Activated CD8-positive, alpha-beta T cell treated with anti-CD3 and anti-CD28 coated beads, Interleukin-2, amount 10 ng/mL, durations not matched to agents 7 days and 5 days (primary cell): ENCODE measurements at places on chromosomes 1 and 21. TPM values are rescaled to one million over a fixed set of nuclear protein-coding genes. Genes with fewer than 3 reads are reported as not detected.
A peak's percentile ranks its signal among the peaks of the same experiment; 100 is the strongest.

- no peak for DNase-seq
These were observed 957 bp downstream of the CAPN9 start for GRCh38 chr1:230747890-230748800.

DNA sequence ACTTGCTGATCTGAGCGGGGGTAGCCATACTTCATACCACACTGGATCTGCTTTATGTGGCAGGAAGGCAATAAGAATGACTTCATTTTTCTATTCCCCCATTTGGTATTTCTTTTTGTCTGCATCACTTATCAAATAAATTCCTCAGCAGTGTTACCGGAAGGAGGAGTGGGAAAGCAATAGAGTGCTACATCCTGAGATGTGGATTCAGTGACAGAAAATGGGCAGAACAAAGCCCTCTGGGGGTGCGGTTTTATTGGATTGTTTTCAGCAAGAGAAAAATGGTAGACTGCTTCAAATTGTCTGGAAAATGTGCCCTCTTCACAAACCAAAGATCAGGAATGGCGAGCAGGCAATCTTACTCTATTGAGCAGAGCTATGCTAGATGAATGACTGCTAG is 751.9 kb upstream of the NEGR1 start:
- no peak for DNase-seq

DNA sequence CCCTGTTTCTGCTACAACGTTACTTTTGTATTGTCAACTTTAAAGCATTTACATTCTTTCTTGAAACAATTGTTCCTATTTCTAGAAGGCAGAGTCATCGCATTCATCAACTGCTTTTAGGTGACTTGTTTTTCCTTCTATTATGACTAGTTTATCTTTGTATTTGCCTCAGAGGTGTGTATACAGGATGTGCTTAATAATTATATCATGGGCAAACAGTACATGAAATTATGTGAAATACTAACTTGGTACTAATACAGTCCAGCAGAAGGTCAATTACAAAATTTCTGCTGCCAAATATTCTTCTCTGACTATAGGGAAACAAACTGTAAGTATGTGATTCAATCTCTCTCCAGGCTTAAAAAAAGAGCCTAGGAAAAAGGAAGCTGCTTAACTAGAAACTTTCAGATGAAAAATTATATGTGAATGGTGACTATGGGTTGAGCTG is 101.6 kb downstream of the C4BPA start:
- no peak for DNase-seq

DNA sequence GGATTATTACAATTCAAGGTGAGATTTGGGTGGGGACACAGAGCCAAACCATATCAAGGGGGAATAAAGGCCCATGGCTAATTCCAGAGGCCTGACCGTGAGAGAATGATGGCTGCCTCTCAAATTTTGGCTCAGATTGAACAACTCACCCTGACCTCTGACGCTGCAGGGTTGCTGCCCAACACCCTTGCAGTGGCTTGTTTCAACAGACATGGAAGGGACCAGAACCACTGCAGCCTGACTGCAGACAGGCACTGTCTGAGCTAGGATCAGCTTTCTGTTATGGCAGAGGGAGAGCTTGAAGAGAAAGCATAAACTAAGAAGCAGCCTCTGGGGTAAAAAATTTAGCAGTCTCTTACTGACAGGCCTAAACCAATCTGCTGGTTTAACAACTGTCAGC is 90.2 kb upstream of the GADD45A start:
- no peak for DNase-seq

GRCh38 chr1:22410928-22411495 is 40.6 kb upstream of the ZBTB40 start:
- no peak for DNase-seq

- no peak for DNase-seq
These were observed 108.7 kb downstream of the TLR5 start for GRCh38 chr1:223034270-223034798.

DNA sequence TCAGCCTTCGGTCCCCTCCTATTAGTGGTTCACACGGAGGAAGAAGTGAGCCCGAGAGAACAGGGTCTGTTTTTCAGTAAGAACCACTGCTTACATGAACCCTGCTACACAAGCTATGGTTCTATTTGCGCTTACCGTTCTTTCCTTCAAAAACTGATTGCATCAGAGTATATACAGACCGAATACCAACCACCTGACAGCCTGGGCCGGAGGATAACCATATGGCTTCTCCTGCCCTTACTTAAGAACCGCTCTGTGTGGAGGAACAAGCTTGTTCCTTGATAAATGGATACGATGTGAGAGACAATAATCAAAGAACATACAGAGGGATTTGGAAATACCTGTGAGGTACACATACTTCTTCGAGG is 1.1 kb upstream of the KCNT2 start:
- no peak for DNase-seq

DNA sequence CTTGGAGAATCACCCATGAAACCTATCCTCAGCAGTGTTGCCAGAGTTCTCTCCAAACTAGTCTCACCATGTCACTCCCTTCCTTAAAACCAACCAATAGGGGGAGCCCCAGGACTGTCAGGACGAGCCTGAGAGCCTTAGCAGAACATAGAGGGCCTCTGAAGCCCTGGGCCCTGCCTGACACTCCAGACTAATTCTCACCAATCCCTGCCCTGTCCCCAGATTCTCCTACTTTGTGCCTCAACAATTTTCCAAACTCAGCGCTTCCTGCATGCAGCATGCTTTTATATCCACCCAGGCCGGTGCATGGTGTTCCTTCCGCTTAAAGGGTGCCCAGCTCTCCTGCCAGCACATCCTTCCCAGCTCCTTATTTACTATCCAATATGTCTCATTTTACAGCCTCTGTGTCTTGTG is 42.7 kb downstream of the HSD3B1 start:
- peak; percentile 25 for DNase-seq

- DNase-seq: no peak
These were observed 24.3 kb downstream of the KCNJ6 start for GRCh38 chr21:37891972-37892371.

DNA sequence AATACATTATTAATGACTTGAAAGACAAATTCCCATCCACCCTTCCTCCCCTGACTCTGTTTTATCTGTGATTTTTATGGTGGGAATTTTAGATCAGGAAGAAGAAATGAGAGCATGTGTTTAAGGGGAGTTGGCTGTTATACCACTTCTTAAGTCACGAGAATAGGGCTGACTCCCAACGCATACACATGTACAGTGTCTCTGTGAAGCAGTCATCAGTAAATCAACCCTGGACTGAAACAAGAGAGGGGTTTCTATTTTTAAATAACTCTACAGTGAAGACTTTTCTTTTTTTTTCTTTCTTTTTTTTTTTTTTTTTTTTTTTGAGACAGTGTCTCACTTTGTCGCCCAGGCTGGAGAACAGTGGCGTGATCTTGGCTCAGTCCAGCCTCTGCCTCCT is 106.1 kb downstream of the LBR start:
- no peak for DNase-seq

GRCh38 chr1:6454856-6455751 is 10.9 kb downstream of the TNFRSF25 start:
- DNase-seq: no peak

DNA sequence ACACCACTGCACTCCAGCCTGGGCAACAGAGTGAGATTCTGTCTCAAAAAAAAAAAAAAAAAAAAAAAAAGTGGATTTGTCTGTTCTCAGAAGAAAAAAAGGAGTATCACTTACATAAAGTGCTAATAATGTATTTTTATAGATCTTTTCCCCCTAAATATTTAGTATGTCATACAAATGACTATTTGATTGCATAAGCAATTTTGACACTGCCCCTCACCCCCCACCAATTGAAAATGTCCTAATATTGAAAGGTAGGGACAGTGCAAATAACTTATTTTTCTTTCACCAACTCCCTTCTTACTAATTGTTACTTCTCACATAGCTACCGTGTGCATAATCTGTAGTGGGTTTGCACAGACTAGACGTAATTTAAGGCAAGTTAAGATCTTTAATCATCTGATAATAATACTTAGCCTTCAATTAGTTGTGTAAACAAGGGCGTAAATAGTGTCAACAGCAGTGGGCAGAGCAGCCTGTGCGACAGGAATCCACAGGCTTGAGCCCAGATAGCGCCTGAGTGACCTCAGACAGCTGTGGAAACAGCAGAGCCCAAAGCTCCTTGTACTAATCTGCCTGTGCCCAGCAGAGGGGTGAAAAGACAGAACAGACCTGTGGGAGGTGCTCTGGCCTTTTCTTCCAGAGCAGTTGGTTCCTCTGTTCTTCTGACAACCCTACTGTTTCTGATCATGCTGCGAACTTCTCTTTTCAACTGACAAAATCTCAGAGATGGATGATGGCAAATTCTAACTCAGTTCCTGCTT is 4.5 kb upstream of the IER5 start:
- peak; percentile 78 for DNase-seq

GRCh38 chr1:2119886-2120285 is 69.7 kb downstream of the PRKCZ start:
- DNase-seq: no peak

Gene PROX1
- total RNA-seq: not detected

Gene CFHR4
- total RNA-seq: not detected

Gene S100A16
- not detected for total RNA-seq

Gene EPHA10
- total RNA-seq: not detected

Gene DDR2
- total RNA-seq: 0.08 TPM

Gene COL8A2
- not detected for total RNA-seq

Gene USP33
- 45.7 TPM for total RNA-seq

Gene LRRC3
- total RNA-seq: 3.2 TPM

Gene CFAP45
- total RNA-seq: 0.79 TPM

Gene A3GALT2
- not detected for total RNA-seq

Gene ESRRG
- total RNA-seq: not detected

Gene C1orf94
- not detected for total RNA-seq
